ENCODE measurements at places on chromosomes 2 and 18.

GRCh38 chr2:125652280-125652679, 1003.7 kb upstream of the GYPC start:
- no peak for DNase-seq

GRCh38 chr2:230898713-230899091, 26.3 kb downstream of the GPR55 start:
- no peak for DNase-seq

DNA sequence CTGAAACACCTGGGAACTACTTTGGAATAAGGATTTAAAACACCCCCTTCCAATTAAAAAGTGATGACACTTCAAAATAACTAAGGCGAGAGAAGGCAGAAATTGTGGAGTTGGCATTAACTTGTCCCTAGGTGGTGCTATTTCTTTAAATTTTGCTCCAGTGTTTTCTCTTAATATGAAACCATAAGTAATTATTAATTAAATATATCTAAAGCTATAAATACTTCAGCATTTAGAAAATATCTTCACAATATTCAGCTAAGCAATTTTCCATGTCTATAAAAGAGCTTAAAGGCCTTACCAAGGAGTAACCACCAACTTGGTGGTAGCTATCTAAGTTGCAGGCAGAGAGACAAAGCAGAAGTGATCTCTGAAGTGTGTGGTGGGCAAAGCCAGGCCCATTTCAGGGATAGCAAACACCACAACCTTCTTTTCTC, 186.8 kb upstream of the PGAP1 start:
- no peak for DNase-seq

- no peak for DNase-seq
Measured at GRCh38 chr2:38174646-38175423, 98.9 kb upstream of the CYP1B1 start.

DNA sequence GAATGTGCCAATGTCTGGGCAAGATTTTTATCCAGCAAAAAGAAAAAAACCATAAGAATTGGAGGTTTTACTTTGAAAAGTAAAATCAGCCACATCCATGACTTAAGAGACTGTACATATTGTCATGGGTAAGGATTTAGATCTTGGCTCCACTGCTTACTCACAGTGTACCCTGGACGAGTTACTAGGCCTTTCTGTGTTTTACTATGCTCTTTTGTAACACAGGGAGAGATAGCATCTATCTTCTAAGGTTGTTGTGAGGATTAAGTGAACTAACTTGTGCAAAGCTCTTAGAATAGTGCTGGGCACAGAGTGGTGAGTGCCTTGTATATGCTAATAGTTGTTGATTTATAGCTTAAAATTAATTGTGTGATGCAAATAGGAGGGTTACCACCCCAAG, 255.9 kb downstream of the NEDD4L start:
- no peak for DNase-seq

- no peak for DNase-seq
Measured at GRCh38 chr2:8631465-8632005, 50.3 kb upstream of the ID2 start.

GRCh38 chr2:180411661-180412060, 404.6 kb upstream of the CWC22 start:
- DNase-seq, result no peak

DNA sequence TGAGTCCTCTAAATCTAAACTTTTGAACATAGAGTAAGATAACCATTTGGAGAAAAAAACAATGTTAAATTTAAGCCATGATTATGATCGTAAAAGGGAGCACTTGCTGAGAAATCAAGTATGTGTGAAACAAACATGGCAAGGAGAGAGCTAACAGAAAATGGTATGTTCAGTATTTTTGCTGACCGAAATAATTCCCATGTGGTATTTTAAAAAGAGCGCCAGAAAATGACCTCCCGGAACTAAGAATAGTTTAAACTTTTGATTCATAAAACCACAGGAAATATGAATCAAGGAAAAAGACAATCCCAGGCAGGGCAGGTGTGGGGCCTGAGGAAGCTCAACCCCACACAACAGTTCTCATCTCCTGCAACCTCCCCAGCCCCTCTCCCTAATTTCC, 74.2 kb downstream of the DOCK10 start:
- DNase-seq, result no peak

- DNase-seq, result no peak
Measured at GRCh38 chr2:50364511-50364910, 667.4 kb downstream of the NRXN1 start.

- DNase-seq, result no peak
Measured at GRCh38 chr2:172256886-172257285, 154.2 kb upstream of the DLX2 start.

- DNase-seq, result no peak
Measured at GRCh38 chr2:110143982-110144381, 28.4 kb upstream of the MALL start.

DNA sequence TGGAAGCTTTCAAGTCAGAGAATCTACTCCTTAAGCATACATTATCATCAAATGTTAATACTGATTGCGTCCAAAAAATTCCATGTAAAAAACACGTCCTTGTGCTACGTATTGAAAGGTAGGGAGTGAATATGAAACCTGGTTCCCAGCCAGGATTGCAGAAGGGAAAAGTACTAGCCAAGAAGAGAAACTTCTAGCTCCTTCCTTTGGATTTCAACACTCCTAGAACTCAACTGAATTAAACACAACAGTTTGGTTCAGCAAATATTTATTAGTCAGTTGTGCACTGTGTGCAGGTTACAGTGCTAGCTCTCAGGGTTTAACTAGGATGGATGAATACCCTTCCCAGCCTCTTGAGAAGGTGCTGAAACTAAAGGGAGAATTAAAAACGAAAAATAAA, 33.9 kb upstream of the FHL2 start:
- no peak for DNase-seq

DNA sequence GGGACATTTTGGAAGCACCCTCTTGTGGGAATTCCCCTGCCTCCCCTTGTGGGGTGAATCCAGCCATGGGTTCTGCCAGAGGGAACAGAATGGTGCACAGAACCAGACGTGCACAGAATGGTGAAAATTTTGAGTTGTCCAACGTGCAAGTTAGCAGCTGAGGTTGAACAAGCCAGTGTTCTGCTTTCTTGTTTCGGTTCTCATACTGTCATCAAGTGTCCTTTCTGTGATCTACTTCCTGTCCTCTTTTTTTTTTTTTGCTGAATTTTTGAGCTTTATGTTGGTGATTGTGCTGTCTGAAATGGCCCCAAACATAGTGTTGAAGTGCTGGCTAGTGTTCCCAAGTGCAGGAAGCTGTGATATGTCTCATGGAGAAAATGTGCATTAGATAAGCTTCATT, 21.5 kb upstream of the REEP1 start:
- DNase-seq, result no peak

DNA sequence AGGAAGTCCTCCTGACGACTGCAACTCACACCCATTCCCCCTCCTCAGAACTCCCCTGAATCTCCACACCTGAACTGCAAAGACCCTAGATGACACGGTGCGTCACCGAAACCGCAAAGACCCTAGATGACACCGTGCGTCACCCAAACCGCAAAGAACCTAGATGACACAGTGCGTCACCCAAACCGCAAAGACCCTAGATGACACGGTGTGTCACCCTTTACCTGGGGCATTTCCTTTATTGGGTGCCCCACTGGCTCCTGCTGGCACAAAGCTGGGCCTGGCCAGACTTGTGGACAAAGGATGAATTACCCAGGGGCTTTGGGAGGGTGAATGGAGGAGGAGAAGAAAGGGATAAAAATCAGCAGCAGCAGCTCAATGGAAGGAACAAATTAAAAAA, 123.8 kb downstream of the CELF4 start:
- DNase-seq, result no peak

DNA sequence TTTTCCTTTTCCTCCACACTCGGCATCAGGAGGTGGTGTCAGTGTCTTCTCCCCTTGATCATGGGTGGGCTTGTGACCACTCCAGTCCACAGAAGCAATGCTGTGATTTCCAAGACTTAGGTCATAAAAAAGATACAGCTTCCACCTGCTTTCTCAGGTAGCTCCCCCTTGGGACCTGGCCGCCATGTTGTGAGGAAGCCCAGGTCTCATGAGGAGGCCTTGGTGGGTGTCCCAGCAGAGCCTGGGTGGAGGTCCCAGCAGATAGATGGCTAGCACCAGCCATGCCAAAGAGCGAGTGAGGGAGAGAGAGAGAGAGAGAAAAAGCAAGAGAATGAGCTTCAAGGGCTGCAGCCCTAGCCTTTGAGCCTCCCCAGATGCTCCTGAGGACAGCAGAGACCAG, 16.0 kb downstream of the SLC66A2 start:
- DNase-seq, result no peak

DNA sequence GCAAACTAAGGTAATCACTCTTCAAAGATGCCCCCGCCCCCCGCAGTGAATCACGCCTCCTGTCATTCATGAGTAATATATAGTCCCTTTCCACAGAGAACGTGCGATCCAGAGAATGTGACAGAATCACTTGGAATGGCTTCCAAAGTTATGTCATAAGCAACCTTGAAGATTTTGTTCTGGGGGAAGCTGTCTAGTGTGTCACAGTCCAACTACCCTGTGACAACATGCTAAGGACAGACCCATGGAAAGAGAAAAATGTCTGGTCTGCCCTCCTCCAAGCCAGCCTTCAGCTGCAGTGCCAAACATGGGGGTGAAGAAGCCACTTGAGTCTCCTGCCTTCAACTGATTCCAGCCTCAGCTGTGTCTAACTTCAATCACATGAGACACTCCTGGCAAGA, 259.1 kb downstream of the SS18 start:
- no peak for DNase-seq

DNA sequence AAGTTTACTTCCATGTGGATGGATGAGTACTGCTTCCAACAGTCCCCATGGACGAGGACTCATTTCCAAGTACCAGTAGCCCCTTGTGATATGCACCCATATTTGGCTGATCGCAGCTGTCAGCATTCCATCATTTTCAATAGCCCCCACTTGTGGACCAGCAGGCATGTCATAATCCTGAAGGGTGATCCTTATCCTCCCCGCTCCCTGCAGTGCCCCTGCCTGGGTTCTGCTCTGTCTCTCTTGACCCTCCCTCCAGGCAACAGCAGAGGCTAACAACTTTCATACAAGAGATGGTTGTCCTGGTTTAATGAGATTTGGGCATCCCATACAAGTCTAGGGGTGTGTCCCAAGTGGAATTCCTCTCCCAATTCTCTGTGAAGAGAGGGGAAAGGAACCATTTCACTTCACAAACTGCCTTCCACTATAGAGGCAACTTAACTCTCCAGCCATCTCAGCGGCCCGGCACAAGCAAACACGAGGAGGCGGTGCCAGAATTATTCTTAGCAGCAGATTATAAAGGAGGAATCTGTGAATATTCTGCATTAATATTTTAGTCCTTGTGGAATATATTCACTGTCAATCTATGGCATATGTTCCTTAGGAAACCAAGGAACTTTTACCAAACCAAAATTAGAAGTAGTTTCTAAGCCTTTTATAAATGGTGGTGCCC, 110.7 kb downstream of the RTN4 start:
- DNase-seq, result no peak

DNA sequence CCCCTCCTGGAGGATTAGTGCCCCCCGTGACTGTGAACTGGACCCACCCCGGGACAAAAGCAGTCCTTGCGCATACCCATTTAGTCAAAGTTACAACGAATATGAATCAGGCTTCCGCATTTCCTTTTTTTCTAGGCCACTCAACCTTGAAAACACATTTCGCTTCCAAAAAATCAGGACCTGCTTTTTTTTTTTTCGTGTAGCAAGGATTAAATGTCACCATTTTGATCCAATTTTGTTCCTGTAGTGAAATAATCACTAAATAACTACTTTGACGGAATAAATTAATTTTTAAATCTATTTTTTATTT, 464 bp upstream of the FTCDNL1 start:
- DNase-seq, result no peak

DNA sequence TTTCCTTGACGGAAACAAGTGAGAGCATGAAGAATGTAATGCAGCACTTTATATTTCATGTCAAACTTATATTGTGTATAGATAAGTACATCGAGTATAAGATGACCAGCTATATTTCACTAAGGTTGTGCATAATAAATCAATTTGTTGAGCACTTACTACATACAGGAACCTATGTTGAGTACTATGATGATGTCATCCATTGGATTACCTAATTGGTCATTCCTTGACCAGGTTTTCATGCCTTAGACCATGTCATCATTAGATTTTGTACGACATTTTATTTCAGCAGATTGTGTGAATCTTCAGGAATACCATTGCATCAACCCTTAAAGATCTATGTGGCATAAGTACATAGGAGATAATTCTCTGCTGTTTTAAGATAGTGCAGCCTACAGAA, 119.7 kb downstream of the CPS1 start:
- no peak for DNase-seq

DNA sequence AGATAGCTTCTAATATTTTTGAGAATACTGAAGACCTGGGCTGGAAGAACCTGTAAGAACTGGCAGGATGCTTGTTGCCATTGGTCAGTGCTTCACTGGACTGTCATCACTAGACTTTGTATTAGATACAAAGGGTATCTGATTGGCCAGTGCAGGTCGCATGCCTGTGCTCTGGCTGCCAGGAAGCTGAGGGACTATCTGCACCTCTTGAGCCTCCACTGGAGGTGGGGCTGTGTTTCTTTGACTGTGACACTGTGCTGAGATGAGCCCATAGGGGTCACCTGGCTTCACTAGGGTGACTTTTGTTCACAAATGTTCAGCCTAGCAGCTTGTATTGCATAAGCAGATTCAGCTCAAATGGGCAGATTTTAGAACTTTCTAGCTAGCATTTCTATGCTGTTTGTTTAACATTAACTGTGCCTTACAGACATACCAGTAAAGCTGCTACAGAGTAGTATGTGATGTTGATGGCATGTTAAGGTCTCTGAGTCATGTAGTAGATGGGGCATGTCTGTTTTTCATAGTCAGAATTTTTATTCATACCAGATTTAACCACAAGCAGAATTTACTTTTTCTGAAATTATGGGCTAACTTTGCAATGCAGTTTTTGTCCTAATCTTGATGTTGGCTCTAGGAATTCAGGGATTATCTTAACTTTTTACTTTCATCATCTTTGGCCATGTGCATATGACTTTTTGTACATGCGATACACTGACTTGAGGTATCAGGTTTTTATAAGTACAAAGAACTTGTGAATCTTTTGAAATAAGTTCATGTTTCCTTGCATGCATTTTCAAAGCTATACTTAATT, 56.1 kb downstream of the RHBDD1 start:
- DNase-seq, result no peak

GRCh38 chr18:79625195-79625923, 54.2 kb upstream of the CTDP1 start:
- no peak for DNase-seq

DNA sequence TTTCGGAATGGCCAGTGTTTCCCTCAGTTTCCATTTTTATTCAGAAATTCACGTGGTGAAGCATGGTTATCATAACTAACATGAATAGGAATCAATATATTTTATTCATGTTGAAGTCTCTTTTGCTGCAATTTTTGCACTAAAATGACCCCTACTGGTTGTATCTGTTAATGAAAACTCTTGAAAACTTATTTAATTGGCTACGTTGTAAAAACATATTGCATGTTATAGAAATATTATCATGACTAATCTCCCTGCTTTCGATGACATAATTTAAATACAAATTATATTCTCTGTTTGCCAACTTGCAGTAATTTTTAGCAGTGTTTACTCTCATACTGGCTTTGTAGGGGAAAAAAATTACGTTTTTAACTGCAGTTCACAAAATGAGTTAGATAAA, 3.5 kb downstream of the CRIM1 start:
- DNase-seq, result no peak

- DNase-seq, result no peak
Measured at GRCh38 chr18:76771192-76771799, 51.1 kb upstream of the ZNF236 start.

GRCh38 chr2:107303964-107304363, 418.0 kb upstream of the ST6GAL2 start:
- no peak for DNase-seq

- DNase-seq, result no peak
Measured at GRCh38 chr2:231384970-231385369, 10.5 kb upstream of the B3GNT7 start.
